ENCODE measurements at places on chromosomes 16 and 17. TPM values are rescaled to one million over a fixed set of nuclear protein-coding genes. Genes with fewer than 3 reads are reported as not detected.

The ARL4D gene
- 5.5 TPM for total RNA-seq

The BHLHA9 gene
- total RNA-seq: not detected

The MYO15A gene
- 0.27 TPM for total RNA-seq

The FBXW10 gene
- not detected for total RNA-seq

The GAST gene
- total RNA-seq: not detected

The KRT25 gene
- not detected for total RNA-seq

The ABCA10 gene
- total RNA-seq: 0.80 TPM

The G6PC1 gene
- not detected for total RNA-seq

The SRCIN1 gene
- 0.27 TPM for total RNA-seq

The UMOD gene
- not detected for total RNA-seq

The NPIPA8 gene
- total RNA-seq: 0.22 TPM

The TRAF4 gene
- total RNA-seq: 27.9 TPM

The KRTAP4-4 gene
- not detected for total RNA-seq

The ZNF778 gene
- total RNA-seq: 12.8 TPM

The KRT13 gene
- total RNA-seq: not detected

The CHD9NB gene
- total RNA-seq: 1.5 TPM

The CMTM2 gene
- not detected for total RNA-seq

The SAP30BP gene
- 94.8 TPM for total RNA-seq

The DLX4 gene
- total RNA-seq: not detected

The PLCG2 gene
- total RNA-seq: 9.4 TPM

The MGAT5B gene
- 1.4 TPM for total RNA-seq

The P3H4 gene
- 40.0 TPM for total RNA-seq

The KLHDC4 gene
- total RNA-seq: 33.6 TPM

The KRT33A gene
- total RNA-seq: not detected

The ZMYND15 gene
- 0.27 TPM for total RNA-seq

The SLC38A8 gene
- not detected for total RNA-seq

The MT1B gene
- total RNA-seq: not detected

The CLEC10A gene
- not detected for total RNA-seq

The CENPT gene
- 31.2 TPM for total RNA-seq

The ZFP3 gene
- 2.4 TPM for total RNA-seq

The OTOP3 gene
- total RNA-seq: not detected

The E2F4 gene
- total RNA-seq: 97.1 TPM

The NPB gene
- 0.22 TPM for total RNA-seq

The HIGD1B gene
- not detected for total RNA-seq

The CD300H gene
- not detected for total RNA-seq

The TPSAB1 gene
- total RNA-seq: not detected

The YBX2 gene
- total RNA-seq: 0.13 TPM

The ENDOV gene
- 11.5 TPM for total RNA-seq

The ALOX12B gene
- total RNA-seq: not detected

The PRKCA gene
- 26.4 TPM for total RNA-seq

The TMC5 gene
- total RNA-seq: not detected

The TSPOAP1 gene
- not detected for total RNA-seq

The CLEC3A gene
- total RNA-seq: not detected

The CDIPT gene
- total RNA-seq: 73.6 TPM

The PERCC1 gene
- not detected for total RNA-seq

The PMFBP1 gene
- 0.14 TPM for total RNA-seq

The CLUH gene
- 78.3 TPM for total RNA-seq

The ZSCAN10 gene
- not detected for total RNA-seq

The BCKDK gene
- 42.0 TPM for total RNA-seq

The FOXL1 gene
- total RNA-seq: 4.2 TPM

The CD300E gene
- not detected for total RNA-seq

The HBM gene
- not detected for total RNA-seq

The KRTAP29-1 gene
- not detected for total RNA-seq
